ENCODE measurements at places on chromosomes 6 and 20. TPM values are rescaled to one million over a fixed set of nuclear protein-coding genes. Genes with fewer than 3 reads are reported as not detected.

The CTSA gene
- 127 TPM for total RNA-seq

The CLPSL1 gene
- total RNA-seq, result not detected

The RAET1G gene
- total RNA-seq, result 9.7 TPM

The POM121L2 gene
- total RNA-seq, result not detected

The NELFE gene
- total RNA-seq, result 80.4 TPM

All from A549 treated with RU486 at 1 μM for 4 hours (cell line).